SK-MEL-5 (cell line): ENCODE measurements at places on chromosomes 16 and 17.

DNA sequence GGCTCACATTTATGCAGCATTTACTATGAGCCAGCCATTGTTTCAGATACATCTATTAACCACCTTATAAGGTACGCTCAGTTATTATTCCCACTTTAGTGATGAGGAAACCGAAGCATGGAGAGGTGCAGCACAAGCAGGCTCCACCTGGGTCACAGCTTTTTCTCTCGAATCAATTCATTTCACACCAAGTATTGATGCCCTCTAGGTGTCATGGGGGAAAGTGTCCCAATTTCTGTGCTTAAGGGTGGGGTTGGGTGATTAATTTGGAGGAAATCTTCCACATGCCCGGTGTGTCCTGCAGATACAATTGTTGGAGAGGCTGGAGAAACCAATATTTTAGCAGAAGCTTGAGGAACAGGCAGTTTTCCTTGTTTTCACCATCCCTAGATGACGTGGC, 62.7 kb upstream of the DNAJA2 start:
- no peak for DNase-seq

GRCh38 chr16:17359788-17360390, 110.9 kb downstream of the XYLT1 start:
- peak; percentile 38 for DNase-seq

- DNase-seq: no peak
These were observed 423.9 kb downstream of the WWOX start for GRCh38 chr16:78523212-78523985.

- DNase-seq: no peak
These were observed 17.1 kb downstream of the TSPOAP1 start for GRCh38 chr17:58311429-58311894.

GRCh38 chr16:1204933-1205332, 20.1 kb downstream of the TPSG1 start:
- DNase-seq: no peak

DNA sequence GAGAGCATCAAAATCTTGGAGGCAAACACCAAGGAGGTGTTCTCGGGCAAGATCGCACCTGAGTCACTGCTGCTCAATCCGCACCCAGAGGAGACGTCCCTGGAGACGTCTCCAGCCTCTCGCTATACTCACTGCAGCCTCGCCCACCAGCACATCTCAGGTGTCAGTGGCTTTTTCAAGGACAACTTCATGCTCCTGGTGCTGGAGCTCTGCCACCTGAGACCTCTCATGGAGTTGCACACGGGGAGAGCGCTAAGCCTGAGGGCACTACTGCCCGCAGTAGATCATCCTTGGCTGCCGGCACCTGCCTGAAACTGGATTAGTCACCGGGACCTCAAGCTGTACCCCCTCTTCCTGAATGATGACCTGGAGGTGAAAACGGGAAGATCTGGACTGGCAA, 2.6 kb upstream of the MBTPS1 start:
- DNase-seq: no peak

GRCh38 chr17:35046740-35047283, 16.7 kb downstream of the RFFL start:
- no peak for DNase-seq
